GM03348 (cell line): ENCODE measurements at places on chromosomes 7 and 10.
A peak's percentile ranks its signal among the peaks of the same experiment; 100 is the strongest.

- peak; percentile 34 for DNase-seq
Observed at GRCh38 chr10:110083884-110084283, 76.1 kb downstream of the ADD3 start.

DNA sequence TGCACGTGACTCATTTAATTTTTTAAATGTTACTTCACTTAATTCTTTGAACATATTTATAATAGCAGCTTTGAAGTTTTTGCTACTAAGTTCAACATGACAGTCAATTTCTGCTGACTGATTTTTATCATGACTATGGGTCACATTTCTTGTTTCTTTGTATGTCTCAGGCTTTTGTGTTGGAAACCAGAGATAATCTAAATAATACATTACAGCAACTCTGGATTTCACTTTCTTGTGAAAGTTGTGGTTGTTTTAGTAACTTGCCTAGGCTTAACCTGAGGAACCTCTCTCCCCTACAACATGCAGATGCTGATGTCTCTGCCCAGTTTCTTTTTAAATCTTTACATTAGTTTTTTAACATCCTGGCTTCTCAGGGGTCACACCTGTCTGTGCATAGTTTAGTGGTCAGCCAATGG, 180.8 kb downstream of the CCDC71L start:
- DNase-seq: no peak

DNA sequence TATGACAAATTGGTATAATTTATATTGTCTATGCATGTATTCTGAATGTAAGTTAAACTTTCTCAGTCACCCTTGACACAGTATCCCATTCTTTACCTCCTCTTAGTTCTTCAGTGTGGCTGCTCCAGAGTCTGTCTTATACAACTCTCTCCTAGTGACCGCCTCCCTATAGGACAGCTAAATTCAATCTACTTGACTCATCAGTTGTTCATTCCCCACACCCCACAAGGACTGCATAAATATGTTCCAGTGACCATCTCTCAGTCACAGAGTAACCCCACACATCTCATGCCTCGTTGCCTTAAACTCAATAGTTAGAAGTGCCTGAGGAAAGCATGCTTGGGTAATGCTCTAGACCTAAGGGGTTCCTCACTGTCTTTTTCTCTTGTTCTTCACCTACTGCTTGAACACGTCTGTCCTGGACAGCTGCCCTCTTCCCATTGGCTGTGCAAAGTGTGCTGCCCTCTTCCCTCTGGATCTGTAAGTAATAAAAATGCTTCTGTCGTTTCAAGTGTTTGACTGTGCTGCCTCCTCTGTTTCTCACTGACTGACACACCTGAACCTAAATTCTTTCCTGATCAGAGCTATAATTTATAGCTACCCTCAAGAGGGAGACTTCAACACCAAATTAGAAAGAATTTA, 494.6 kb upstream of the GRM3 start:
- no peak for DNase-seq

- DNase-seq: no peak
Observed at GRCh38 chr7:82221152-82221674, 222.4 kb downstream of the CACNA2D1 start.

DNA sequence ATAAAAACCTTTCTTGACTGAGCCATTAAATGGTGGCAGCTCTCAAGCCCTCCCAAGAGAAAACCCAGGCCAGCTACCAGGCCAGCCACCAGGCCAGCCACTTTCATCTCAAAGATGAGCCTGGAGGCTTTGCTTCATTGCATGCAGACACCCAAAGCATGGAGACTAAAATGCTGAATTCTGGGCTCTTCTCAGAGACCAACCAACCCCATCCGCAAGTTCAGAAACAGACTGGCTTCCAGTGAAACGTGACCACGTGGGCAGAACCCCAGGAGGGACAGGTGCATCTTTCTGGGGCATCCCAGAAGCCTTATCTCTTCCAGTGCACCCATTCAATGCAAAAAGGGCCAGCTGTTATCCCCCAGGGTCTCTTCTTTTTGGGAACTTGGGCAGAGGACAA, 20.9 kb downstream of the CHST15 start:
- no peak for DNase-seq

DNA sequence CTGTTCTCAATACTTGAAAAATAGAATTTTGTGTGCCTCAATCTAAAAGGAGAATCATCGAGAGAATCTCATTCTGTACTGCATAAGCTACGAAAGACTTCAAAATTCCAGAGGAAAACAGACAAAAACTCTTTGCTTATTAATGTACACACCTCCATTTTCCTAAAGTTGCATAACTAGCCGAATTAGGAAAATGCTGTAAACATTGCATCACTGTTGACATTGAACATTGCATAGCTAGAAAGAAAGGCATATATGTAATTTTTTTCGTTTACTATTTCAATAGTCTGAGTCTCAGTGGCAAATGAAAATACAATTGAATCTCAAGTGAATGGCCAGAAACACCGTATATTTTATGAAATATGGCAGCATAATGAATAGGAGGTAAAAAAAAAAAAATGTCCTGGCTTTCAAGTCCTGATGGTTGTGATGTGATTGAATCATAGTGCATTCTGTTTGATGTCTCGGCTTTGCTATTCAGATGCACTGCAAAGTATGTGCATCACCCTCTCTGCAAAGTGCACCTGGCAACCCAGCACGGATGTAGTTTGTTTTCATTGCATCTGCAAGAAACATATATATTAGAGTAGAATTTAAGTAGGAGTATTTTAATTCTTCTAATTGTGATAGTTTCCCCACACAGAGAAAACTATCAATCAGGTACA, 196.7 kb downstream of the VTI1A start:
- no peak for DNase-seq

- no peak for DNase-seq
Observed at GRCh38 chr10:4234661-4235060, 449.7 kb upstream of the KLF6 start.

DNA sequence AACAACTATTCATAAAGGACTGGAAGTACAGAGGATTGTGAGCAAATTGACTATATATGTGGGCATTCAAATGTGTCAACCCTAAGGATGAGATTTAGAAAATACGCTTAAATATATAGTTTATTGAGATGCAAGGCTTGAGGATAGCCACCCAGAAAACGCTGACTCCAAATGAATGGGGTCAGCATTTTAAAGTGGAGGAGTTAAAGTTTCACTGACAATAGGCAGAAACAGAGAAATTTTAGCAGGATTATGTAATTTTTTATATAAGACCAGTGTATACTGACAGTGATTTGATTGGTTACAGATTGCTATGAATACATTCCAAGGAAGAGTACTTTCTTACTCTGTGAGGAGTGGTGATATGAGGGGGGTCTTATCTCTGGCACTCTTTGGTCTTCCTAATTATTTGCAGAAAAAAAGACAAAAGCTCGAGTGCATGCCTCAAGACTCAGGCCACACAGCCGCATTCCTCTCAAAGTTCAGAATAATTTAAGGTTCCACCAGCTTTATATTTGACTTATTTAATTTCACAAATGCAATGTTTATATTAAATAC, 38.6 kb upstream of the ARL4A start:
- no peak for DNase-seq

GRCh38 chr7:106678795-106679152, 17.8 kb upstream of the CCDC71L start:
- no peak for DNase-seq

DNA sequence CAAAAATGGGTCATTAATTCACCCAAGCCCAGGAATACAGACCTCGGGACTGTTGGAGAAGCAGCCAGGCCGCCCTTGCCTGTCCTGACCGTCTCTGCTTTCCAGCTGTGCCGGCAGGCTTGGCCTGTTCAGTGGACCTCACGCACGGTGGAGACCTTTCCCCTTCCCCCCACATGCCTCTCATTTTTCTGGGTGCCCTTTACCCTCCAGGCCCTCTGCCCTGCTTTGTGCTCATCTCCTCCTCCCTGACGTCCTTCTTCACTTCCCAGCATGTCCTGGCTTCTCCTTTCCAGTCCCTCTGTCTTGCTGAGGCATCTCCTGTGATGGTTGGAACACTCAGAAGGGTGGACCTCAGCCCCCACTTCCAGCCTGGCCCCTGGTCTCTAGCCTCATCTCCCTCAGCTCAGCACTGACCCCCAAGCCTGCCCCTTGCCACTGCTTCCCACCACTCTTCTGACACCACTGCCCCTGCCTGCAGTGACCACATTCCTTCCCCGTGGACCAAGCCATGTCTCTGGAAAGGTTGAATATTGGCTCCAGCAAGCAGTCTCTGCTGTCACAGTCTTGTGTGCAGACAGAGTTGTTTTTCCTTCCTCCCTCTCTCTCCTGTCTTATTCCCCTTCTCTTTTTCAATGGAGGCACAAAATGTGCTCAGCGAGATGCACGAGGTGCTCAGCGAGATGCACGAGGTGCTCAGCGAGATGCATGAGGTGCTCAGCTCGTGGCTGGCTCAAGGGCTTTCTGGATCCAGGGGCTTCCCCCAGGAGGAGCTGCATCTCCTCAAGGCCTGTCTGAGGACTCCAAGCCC, 14.9 kb downstream of the BAG3 start:
- no peak for DNase-seq

DNA sequence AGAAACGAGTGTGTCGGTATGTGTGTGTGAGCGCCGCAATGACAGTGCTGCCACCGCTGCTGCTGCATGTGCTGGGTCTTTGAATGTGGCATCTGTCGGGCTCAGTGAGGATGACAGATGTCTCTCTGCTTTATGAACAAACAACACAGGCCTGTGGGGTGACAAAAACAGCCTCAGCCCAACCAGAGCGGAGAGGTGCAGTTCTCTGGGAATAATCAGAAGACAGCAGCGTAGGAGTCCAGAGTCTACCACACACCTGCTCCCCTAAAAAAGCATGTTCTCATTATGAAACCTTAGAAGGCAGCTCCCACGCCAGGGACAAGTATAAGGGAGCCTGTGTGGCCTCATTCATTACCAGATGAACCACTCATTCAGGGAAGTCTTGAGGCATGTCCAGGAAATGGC, 278.3 kb downstream of the KCNMA1 start:
- DNase-seq: no peak

GRCh38 chr7:151051108-151051507, 2.8 kb downstream of the ASIC3 start:
- peak; percentile 67 for DNase-seq

GRCh38 chr7:46756996-46757395, 824.9 kb downstream of the TNS3 start:
- no peak for DNase-seq

GRCh38 chr7:35723011-35723410, 28.1 kb upstream of the HERPUD2 start:
- no peak for DNase-seq

- DNase-seq: no peak
Observed at GRCh38 chr7:55569797-55570196, 2.5 kb downstream of the VOPP1 start.

GRCh38 chr10:66695046-66695445, 230.8 kb upstream of the LRRTM3 start:
- DNase-seq: no peak

GRCh38 chr10:107103174-107104025, 61.1 kb downstream of the SORCS1 start:
- DNase-seq: no peak

GRCh38 chr10:75773231-75773780, 341.9 kb downstream of the LRMDA start:
- no peak for DNase-seq

- no peak for DNase-seq
Observed at GRCh38 chr7:110852156-110852940, 238.6 kb upstream of the LRRN3 start.

GRCh38 chr10:126394948-126395347, 6.7 kb upstream of the ADAM12 start:
- no peak for DNase-seq

DNA sequence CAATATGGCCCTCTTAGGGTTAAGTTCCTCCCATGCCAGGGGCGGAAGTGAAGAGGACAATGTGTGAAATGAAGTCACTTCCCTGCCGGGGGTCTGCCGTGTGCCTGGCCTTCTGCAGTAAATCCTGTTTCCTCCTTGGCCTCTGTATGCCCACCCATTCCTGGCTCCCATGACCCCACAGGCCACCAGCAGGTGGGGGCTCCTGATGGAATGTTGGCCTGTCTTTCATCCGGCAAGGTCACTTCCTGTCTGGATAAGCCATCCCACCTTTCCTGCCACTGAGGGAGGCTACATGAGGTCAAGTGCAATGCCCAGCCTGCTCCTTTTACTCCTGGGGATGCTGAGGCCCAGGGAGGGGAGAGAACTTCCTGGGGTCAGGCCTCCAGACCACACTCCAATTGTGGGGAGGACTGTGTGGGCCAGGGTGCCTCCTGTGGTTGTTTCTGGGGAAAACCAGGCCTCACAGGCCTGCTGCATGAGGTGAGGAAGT, 22.3 kb downstream of the PALD1 start:
- DNase-seq: no peak

DNA sequence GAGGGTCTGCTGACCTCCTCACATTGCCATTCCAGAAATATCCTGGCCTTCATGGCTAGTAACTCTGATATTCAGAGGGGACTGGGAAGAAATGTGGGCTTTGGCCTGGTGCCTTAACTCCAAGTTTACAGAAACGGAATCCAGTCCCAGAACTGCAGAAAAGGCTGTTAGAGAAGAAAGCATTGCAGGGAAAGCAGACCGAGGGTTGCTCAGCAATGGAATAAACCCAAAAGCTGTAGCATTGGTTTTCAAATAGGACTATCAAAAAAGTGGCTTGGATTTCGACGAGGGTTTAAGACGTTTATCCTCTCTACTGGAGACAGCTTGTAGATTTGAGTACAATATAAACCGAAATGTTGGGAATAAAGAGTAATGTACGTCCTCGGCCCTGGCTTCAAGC, 425.8 kb upstream of the FOXK1 start:
- no peak for DNase-seq

GRCh38 chr10:62457598-62457997, 83.4 kb downstream of the ZNF365 start:
- DNase-seq: no peak

DNA sequence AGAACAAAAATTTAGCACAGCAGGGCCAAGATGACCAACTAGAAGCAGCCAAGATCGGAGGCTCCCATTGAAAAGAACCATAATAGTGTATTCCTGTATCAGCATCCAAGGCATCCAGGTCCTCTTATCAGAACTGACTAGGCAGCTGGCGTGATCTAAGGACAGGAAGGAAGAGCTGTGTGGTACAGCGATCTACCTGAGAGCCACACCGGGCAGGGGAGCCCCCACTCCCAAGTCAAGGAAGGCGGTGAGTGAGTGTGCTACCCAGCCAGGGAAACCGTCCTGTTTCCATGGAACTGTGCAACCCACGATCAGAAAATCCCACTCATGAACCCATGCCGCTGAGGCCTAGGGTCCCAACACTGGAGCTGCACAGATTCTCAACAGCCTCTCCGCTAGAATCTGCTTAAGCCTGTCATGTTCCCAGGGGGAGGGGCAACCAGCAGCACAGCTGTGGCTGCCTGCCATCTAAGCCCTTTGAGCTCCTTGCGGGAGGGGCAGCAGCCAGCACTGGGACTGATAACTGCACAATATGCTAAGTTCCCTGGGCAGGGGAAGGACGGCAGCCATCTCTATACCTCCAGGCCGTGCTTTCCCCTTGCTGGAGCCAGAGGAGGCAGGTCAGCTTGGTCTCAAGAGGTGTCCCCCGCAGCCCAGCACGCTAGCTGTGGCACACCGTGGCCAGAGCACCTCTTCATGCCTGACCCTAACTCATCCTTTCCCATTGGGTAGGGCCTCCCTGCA, 213.0 kb upstream of the SMIM30 start:
- no peak for DNase-seq

GRCh38 chr10:78178940-78179339, 145.3 kb downstream of the RPS24 start:
- peak; percentile 52 for DNase-seq

GRCh38 chr10:124248056-124249045, 155.0 kb upstream of the CHST15 start:
- no peak for DNase-seq
